ENCODE measurements at places on chromosomes 1 and 21. TPM values are rescaled to one million over a fixed set of nuclear protein-coding genes. Genes with fewer than 3 reads are reported as not detected.

Gene GSTM5
- polyA plus RNA-seq = 2.9 TPM

Gene PDPN
- polyA plus RNA-seq = 4.4 TPM

DNA sequence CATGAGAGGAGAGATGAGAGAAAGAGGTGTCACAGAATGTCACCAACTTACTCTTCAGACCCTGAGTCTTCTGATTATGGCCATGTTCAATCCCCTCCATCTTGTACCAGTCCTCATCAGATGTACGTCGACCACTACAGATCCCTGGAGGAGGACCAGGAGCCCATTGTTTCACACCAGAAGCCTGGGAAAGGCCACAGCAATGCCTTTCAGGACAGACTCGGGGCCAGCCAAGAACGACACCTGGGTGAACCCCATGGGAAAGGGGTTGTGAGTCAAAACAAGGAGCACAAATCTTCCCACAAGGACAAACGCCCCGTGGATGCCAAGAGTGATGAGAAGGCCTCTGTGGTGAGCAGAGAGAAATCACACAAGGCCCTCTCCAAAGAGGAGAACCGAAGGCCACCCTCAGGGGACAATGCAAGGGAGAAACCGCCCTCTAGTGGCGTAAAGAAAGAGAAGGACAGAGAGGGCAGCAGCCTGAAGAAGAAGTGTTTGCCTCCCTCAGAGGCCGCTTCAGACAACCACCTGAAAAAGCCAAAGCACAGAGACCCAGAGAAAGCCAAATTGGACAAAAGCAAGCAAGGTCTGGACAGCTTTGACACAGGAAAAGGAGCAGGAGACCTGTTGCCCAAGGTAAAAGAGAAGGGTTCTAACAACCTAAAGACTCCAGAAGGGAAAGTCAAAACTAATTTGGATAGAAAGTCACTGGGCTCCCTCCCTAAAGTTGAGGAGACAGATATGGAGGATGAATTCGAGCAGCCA, 8.0 kb downstream of the ELOA start:
- DNase-seq = no peak
- peaks cover 26% of the 10 kb centered on the region for H3K4me1 ChIP-seq
- H3K27ac ChIP-seq = no peak overlapping the region

GRCh38 chr1:204257446-204257845, 43.7 kb upstream of the GOLT1A start:
- no peak overlapping the region for H3K4me3 ChIP-seq
- H3K36me3 ChIP-seq = no peaks in the 10 kb centered on the region
- no peak overlapping the region for H3K27ac ChIP-seq
- DNase-seq = no peak

GRCh38 chr1:12552951-12553921, 64.8 kb downstream of the DHRS3 start:
- no peaks in the 10 kb centered on the region for H3K36me3 ChIP-seq
- H3K4me1 ChIP-seq = peaks cover 47% of the 10 kb centered on the region
- DNase-seq = no peak
- no peak overlapping the region for H3K4me3 ChIP-seq

DNA sequence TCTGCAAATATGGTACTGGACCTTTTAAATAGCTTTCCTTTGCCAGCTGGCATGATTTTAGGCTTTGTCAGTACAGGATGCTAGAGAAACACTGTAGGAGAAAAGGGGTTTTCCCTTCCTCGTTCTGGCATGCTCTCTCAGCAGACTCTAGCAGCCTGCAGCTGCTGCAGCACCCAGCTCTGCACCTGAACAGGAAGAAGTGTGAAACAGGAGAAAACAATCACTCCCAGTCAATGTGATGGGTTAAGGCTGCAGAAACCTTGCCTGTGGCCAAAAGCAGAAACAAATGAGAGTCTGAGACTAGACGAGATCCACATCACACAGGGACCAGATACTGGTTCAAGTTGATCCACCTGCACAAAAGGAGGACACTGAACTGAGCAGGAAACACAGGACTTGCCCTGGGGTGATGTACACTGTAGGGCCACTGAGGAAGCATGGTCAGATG, 21.2 kb downstream of the OVGP1 start:
- DNase-seq = no peak
- H3K36me3 ChIP-seq = no peaks in the 10 kb centered on the region
- H3K4me1 ChIP-seq = peaks cover 12% of the 10 kb centered on the region
- no peak overlapping the region for H3K4me3 ChIP-seq
- H3K27me3 ChIP-seq = no peaks in the 10 kb centered on the region

DNA sequence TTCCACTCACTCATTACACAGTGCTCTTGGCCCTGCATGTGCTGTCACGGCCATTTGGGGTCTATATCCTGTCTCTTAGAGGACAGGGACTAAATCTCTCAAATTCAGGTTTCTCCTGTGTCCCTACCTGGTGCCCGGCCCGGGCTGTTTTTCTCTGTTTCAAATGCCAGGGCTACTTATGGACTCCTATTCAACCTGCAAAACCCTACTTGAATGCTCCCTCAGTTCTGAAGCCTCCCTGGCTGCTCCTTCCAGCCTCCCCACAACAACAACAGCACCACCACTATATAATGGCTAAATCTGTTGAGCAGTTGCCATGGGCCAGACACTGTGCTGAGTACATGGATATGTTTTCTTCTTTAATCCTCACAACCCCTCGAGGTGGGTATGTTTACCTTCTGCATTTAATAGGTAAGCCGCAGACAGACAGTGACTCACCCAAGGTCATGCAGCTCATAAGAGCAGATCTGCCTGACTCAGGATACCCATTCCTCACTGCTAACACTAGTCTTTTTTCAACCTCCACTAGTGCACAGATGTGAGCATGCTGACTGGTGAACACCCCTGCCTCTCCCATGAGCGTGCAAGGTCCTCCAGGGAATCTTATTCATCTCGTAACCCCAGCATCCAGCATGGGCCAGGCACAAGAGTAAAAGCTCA, 29.9 kb downstream of the DHRS3 start:
- peaks cover 63% of the 10 kb centered on the region for H3K4me1 ChIP-seq
- H3K27me3 ChIP-seq = no peaks in the 10 kb centered on the region
- H3K36me3 ChIP-seq = peaks cover 13% of the 10 kb centered on the region

Gene MSH4
- polyA plus RNA-seq = 0.88 TPM

Measured in heart right ventricle (tissue), 16 donors.